Heart left ventricle (tissue), 16 donors: ENCODE measurements at places on chromosomes 12 and 14. TPM values are rescaled to one million over a fixed set of nuclear protein-coding genes. Genes with fewer than 3 reads are reported as not detected.

The KCNMB4 gene
- 1.6 TPM for total RNA-seq

The OR10AD1 gene
- not detected for total RNA-seq

The ADAMTS20 gene
- total RNA-seq, result not detected

The GPATCH2L gene
- 32.8 TPM for total RNA-seq

DNA sequence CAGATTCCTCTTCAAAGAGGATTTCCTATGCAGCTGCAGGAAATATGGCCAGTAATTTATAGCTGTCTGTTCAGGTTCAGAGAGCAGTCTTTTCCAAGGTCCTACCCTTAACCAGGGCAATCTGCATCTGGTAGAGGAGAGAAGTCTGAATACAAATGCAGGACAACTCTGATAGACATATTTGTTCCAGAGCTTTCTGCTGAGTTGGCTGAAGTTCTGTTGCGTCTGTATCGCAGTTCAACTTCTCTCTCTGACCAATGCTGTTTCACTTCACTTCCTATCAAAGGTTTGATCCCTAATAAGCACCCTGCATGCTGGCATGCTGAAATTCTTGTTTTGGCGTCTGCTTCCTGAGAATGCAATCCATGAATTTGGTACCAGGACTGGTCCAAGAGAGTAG is 14.0 kb upstream of the CCDC91 start:
- H3K4me3 ChIP-seq, result no peak overlapping the region
- DNase-seq, result no peak
- H3K27ac ChIP-seq, result no peak overlapping the region
- no peaks in the 10 kb centered on the region for H3K27me3 ChIP-seq

- DNase-seq, result no peak
- H3K27ac ChIP-seq, result no peak overlapping the region
- H3K27me3 ChIP-seq, result no peaks in the 10 kb centered on the region
- peaks cover 30% of the 10 kb centered on the region for H3K4me1 ChIP-seq
Measured at GRCh38 chr12:11729439-11730150, 80.1 kb downstream of the ETV6 start.

- H3K36me3 ChIP-seq, result no peaks in the 10 kb centered on the region
- no peaks in the 10 kb centered on the region for H3K4me1 ChIP-seq
- no peak for DNase-seq
- H3K27me3 ChIP-seq, result no peaks in the 10 kb centered on the region
- H3K4me3 ChIP-seq, result no peak overlapping the region
Measured at GRCh38 chr12:94488463-94488862, 28.8 kb upstream of the CEP83 start.

GRCh38 chr14:87888136-87888999 is 104.6 kb downstream of the GALC start:
- no peaks in the 10 kb centered on the region for H3K4me1 ChIP-seq
- no peaks in the 10 kb centered on the region for H3K36me3 ChIP-seq
- no peaks in the 10 kb centered on the region for H3K27me3 ChIP-seq
- no peak for DNase-seq
- no peak overlapping the region for H3K4me3 ChIP-seq

DNA sequence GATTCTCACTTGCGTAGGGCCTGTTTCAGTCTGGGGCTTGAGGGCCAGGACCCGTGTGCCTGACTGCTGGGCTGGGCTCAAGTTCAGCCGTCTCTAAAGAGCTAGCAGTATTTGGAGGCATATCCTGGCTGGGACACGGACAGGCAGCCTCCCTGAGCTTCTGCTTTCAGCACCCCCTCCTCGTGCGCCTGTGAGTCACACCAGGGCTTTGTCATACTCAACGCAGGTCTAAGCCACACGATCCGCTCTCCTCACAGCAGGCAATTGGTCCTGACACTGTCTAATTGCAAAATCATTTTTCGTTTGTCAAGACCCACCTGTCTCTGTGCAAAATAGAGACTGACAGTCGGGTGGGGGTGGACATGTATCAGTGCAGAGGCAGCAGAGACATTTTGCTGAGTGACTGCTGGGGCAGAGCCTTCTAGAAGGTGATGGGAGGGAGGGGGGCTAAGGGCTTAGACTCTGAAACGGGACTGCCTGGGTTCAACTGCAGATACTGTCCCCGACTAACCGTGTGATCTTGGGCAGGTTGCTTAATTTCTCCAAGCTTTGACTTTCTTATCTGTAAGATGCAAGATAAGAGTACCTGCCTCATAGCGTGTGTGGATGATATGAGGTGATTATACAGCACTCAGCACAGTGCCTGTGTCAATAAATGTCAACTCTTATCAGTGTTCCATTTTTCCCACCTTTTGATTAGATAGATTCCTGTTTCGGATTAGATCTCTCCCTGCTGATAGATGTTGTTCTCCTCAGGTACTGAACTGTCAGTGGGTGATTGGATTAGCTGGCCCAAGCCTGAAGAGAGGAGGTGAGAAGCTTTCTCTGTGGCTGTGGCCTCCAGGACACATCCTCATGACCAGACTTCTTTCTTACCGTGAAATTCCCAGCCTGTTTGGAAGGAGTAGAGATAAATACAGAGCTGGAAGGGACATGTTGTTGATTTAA is 53.1 kb downstream of the KCNA1 start:
- no peaks in the 10 kb centered on the region for H3K4me1 ChIP-seq
- H3K36me3 ChIP-seq, result no peaks in the 10 kb centered on the region
- peaks cover 14% of the 10 kb centered on the region for H3K27me3 ChIP-seq

DNA sequence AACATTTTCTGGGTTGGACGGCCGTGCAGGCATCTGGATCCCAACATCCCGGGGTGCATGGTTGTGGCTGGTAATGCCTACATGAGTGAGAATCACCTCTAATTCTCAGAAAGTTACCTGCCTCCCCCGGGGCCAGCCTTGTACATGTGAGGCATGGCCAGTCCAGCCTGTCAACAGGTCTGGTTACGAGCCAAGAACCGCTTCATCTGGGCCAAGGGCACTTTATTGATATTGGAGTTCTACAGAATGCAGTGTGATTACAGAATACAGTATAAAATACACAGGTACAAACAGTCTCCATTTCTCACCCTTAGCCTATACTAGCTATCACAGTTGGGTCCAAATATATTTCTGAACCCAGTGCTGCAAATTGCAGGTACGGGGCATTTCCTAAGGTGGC is 84.9 kb upstream of the EVL start:
- H3K4me1 ChIP-seq, result no peaks in the 10 kb centered on the region
- no peaks in the 10 kb centered on the region for H3K27me3 ChIP-seq
- H3K36me3 ChIP-seq, result no peaks in the 10 kb centered on the region
- H3K27ac ChIP-seq, result no peak overlapping the region
- DNase-seq, result no peak

DNA sequence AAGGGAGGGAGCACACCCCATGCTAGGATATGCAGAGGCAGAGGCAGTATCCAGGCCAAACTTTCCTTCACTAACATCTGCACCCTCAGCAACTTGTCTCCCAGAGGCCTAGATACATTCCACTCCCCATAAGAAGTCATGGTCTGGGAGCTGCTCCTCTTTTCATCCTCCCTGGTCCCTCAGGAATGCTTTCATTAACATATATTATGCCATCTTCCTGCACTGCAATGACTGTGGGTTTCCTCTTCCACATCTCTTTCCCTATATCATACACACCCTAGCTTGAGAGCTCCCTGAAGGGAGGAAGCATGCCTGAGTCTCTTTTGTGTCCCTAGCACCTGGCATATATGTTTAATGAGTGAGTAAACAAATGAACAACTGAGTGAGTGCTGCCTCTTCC is 8.6 kb downstream of the DDN start:
- no peak for DNase-seq
- H3K4me1 ChIP-seq, result peaks cover 5% of the 10 kb centered on the region
- H3K27me3 ChIP-seq, result no peaks in the 10 kb centered on the region
- H3K36me3 ChIP-seq, result no peaks in the 10 kb centered on the region
- no peak overlapping the region for H3K4me3 ChIP-seq

GRCh38 chr14:104081951-104082464 is 3.5 kb upstream of the ASPG start:
- no peak for DNase-seq
- H3K4me1 ChIP-seq, result peaks cover 14% of the 10 kb centered on the region
- H3K4me3 ChIP-seq, result no peak overlapping the region
- H3K27me3 ChIP-seq, result peaks cover 9% of the 10 kb centered on the region

DNA sequence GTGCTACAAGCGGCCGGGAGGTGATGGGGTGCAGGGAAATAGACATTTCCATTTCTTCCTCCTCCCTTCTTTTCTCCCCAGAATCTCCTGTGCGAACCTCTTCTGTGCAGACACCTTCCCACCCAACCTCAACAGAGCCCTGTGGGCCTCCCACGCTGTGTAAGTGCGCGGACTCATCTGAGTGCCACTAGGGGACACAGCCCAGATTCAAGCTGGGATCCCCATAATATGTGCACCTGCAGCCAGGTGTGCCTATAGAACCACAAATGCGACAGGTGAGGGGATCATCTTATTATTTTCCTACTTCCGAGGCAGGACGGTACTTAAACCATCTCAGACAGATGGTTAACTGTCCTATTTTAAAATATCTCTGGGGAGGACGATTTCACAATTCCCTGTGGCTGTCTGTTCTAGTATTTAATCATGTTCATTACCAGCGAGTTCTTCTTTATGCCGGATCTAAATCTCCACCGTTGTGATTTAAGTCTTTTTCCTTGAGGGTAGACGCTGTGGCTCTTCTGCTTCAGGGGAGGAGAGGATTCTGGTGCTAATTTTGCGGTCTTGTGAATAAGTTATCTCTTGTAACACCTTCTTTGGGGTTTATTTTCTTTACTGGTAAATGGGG is 17.2 kb upstream of the CACNA1C start:
- peak overlapping the region; percentile 24 for H3K27ac ChIP-seq
- DNase-seq, result no peak
- H3K36me3 ChIP-seq, result no peaks in the 10 kb centered on the region
- peaks cover 6% of the 10 kb centered on the region for H3K4me1 ChIP-seq
- H3K27me3 ChIP-seq, result no peaks in the 10 kb centered on the region

- no peak for DNase-seq
- H3K27me3 ChIP-seq, result no peaks in the 10 kb centered on the region
- H3K4me3 ChIP-seq, result no peak overlapping the region
- H3K27ac ChIP-seq, result peak overlapping the region; percentile 17
- peaks cover 8% of the 10 kb centered on the region for H3K4me1 ChIP-seq
- no peaks in the 10 kb centered on the region for H3K36me3 ChIP-seq
Measured at GRCh38 chr14:68402525-68403101, 390.3 kb downstream of the ZFP36L1 start.

GRCh38 chr14:50679674-50680073 is 11.6 kb upstream of the SAV1 start:
- no peaks in the 10 kb centered on the region for H3K27me3 ChIP-seq
- H3K4me3 ChIP-seq, result no peak overlapping the region
- DNase-seq, result no peak
- H3K4me1 ChIP-seq, result peaks cover 4% of the 10 kb centered on the region
- no peak overlapping the region for H3K27ac ChIP-seq

DNA sequence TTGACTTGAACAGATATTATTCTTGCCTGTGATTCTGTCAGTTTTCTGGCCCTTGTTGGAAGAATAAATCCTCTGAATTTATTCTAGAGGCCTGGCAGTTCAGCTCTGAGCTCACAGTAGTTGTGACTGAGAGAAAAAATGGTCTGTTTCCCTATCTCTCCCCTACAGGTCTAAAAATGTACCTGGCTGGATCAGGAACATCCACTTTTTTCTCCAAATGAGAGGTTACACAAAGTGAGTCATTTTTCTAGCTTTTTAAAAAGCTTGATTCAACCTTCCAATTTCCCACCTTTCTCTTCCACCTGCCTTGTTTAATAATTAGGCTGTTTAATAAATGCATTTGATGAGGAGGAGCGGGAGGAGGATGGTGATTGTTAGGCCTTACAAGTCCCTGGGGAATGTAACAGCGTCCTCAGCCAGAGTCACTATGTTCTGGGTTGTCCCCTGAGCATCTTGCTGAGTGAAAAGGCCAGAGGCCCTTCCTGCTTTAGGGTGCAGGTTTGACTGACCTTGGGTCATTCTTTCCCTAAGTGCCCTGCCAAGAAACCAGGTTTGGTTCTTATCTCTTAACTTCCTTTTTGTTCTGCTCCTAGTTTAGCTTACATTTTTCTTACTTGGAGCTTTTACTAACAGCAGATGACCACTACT is 91.7 kb upstream of the FUT8 start:
- H3K36me3 ChIP-seq, result no peaks in the 10 kb centered on the region
- peaks cover 2% of the 10 kb centered on the region for H3K4me1 ChIP-seq
- no peak overlapping the region for H3K27ac ChIP-seq
- H3K27me3 ChIP-seq, result no peaks in the 10 kb centered on the region
- H3K4me3 ChIP-seq, result no peak overlapping the region
- DNase-seq, result no peak

DNA sequence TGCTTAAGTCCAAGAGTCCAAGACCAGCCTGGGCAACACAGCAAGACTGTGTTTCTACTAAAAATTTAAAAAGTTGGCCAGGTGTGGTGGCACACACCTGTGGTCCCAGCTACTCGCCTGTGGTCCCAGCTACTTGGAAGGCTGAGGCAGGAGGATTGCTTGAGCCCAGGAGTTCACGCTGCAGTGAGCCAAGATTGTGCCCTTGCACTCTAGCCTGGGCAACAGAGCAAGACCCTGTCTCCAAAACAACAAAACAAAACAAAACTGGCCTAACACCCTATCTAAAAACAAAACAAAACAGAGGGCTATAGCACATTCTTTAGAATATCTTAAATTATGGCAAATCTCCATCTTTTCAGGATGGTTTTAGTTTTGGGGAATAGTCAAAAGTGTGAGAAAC is 3.1 kb upstream of the LYZ start:
- no peaks in the 10 kb centered on the region for H3K36me3 ChIP-seq
- no peak for DNase-seq
- no peaks in the 10 kb centered on the region for H3K4me1 ChIP-seq

GRCh38 chr12:112121780-112122565 is 3.4 kb upstream of the TRAFD1 start:
- peak overlapping the region; percentile 83 for H3K27ac ChIP-seq
- no peaks in the 10 kb centered on the region for H3K27me3 ChIP-seq
- peak; percentile 80 for DNase-seq
- H3K4me3 ChIP-seq, result no peak overlapping the region

- no peaks in the 10 kb centered on the region for H3K36me3 ChIP-seq
- DNase-seq, result no peak
- H3K4me3 ChIP-seq, result no peak overlapping the region
- no peaks in the 10 kb centered on the region for H3K4me1 ChIP-seq
- H3K27ac ChIP-seq, result no peak overlapping the region
- no peaks in the 10 kb centered on the region for H3K27me3 ChIP-seq
Measured at GRCh38 chr14:93160353-93160801, 24.3 kb downstream of the MOAP1 start.

- no peak for DNase-seq
- no peaks in the 10 kb centered on the region for H3K36me3 ChIP-seq
- no peaks in the 10 kb centered on the region for H3K27me3 ChIP-seq
- H3K4me1 ChIP-seq, result no peaks in the 10 kb centered on the region
- no peak overlapping the region for H3K27ac ChIP-seq
- no peak overlapping the region for H3K4me3 ChIP-seq
Measured at GRCh38 chr12:93319523-93320050, 58.1 kb upstream of the NUDT4 start.

DNA sequence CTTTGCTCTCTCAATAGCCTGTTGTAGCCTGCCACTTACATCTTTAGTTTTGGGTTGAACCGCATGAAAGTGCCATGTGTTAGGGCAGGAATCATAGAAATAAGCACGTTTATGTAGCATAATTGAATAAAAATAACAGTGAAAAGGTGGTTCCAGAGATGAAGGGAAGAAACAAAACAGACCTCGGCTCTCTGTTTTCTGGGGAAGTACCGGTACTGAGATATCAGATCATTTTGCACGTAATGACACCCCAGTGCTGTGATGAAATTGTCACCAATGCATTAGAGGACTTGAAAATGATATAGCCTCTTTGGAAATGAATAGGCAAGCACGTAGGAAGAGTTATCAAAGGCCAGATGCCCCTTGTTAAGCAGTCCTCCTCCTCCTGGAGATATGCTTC is 42.5 kb upstream of the DLK1 start:
- no peak overlapping the region for H3K4me3 ChIP-seq
- H3K4me1 ChIP-seq, result peaks cover 8% of the 10 kb centered on the region

GRCh38 chr12:24134092-24134491 is 184.6 kb upstream of the SOX5 start:
- no peaks in the 10 kb centered on the region for H3K4me1 ChIP-seq
- no peak overlapping the region for H3K27ac ChIP-seq
- H3K36me3 ChIP-seq, result no peaks in the 10 kb centered on the region
- DNase-seq, result no peak
